T-helper 22 cell (primary cell): ENCODE measurements at places on chromosomes 6 and 20.
A peak's percentile ranks its signal among the peaks of the same experiment; 100 is the strongest.

- no peak for DNase-seq
Measured at GRCh38 chr6:42137194-42137753, 5.1 kb downstream of the C6orf132 start.

DNA sequence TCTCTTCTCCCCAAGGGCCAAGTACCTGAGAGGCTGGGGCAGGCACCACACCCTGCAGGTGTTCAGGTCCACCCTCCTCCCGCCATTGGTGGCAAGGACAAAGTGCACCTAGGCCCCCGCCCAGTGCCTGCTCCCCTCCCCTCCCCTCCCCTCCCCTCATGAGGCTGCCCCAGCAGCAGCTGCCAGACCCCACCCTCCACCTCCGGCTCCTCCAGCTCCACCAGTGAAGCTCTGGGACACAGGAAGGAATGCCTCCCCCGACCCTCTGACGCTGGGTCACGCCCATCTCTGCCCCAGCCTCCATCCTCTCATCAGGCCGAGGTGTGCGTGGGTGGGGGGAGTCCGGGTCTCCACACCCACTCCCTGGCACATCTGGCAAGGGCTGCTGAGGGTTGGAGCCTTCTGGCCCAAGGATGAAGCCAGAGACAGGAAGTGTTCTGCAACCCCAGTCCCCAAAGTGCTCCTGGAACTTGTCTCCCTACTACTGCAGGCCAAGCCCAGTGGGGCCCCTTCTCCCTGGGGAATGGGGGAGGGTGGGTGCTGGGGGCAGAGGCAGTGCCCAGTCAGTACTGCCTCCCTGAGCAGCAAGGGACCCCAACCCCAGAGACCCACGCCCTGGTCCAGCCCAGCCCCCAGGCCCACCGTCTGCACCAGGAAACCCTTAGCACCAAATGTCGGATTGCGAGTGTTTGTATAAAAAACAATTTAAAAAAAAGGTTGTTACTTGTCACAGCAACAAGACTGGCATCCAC is 1.6 kb upstream of the UCKL1 start:
- no peak for DNase-seq

DNA sequence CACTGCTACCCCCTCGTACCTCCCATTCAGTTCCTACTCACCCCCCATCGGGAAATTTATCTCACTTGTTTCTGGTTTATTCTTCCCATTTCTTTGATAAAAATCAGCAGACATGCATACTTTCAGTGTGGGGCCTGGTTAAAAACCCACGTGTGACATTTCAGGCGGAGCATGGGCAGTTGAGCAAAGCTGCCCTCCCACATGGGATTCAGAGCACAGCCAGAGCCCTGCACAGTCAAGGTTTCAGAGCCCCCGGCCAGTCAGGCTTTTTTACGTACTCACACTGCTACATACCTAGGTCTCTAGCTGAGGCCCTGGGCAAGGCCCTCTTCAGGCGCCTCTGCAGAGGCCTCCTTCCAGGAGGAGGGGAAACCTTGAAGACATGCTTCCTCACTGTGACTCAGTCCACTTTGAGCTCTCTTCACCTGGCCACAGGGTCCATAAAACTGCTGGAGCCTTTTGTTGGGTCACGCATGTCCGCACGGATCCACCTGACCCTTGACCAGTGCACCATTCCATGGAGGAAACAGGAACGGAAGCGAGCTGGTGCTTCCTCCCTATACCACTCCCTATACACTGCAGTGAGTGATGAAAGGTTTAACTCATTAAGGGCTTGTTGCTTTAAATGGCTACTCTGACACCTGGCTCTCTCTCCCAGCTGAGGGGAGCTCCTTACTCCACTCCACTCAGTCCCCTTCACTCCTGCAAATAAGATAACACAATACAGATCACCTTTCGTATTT is 713.3 kb downstream of the PRKN start:
- DNase-seq = no peak

DNA sequence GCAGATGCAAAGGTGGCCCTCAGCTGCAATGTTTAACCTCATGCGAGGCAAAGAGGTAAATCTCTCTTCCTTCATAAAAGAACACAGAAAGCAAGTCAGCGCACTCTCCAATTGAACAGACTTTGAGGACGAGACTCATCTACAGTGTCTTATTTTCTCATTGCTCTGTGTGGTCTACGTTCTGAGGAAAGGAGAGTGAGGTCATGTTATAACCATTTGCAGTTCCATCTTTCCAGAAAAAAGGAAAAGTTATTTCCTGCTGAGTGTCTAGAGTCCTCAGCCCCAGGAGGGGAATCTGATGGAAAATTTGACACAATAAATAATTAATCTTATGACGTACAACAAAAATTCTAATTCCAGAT is 35.6 kb upstream of the THBS2 start:
- DNase-seq = no peak

DNA sequence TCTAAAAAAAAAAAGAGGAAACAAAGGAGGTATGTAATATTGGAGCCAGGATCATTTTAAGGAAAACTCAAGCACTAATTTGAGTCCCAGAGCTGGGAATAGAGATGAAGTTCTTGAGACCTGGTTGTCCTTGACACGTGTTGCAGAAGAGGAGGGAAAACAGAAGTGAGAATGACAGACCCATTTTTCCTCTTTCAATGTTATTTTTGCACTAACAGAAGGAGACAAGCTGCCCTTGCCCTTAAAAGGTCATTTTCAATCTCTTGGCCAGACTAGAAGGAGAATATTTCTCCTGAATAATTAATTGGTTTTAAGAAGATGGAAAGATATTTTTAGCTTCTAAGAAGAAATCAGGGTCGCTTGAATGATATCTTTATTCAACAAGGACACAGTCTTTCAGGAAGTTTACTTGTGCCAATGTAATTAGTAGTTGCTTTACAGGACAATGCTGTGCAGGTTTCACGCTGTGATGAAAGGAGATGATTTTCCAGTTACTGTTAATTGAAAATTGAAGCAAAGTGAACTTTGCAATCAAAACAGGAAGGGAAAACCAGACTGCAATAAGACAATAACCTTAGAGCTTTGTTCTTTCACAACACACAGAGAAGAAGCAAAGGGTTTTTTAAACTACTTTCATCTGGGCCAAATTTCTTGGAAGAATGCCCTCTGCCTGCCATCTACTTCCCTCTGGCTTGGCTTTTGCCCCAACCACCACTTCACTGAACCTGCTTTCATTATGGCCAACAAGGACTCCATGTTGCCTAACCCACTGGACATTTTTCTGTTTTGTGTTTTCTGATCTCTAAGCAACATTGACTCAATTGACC is 107.8 kb upstream of the SHLD1 start:
- no peak for DNase-seq

- peak; percentile 26 for DNase-seq
Measured at GRCh38 chr6:158284007-158284875, 28.0 kb upstream of the TULP4 start.

DNA sequence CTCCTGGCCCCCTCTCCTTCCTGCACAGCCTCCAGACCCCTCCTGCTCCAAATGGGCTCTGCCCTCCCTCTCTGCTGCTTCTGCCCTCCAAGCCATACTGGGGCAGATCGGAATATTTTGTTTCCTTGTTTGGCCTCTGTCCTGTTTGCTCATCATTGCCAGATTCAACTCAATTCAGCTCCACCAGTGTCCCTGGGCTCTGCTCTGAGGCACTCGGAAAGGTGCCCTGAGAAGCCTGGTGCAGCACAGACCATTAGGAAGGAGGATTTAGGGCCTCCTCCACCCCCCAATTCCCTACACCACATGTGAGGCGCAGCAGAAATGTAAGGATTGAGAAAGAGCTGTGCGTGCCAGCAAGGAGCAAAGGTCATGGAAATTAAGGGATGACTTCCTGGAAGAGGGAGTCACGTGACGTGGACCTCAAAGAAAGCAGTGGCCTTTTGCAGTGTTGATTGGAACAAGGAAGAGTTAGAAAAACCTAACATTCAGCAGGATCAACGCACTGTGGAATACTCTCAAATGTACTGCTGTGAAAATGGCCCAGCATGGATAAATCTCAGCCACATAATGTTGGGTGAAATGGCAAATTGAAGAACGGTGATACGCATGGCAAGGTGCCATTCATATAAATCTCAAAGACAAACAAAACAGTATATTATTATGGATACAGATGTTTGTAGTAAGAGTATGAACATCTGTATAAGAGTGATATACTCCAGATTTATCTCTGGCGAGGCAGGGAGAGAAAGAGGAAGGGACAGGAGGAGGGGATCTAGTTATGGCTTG is 229.5 kb upstream of the RNF24 start:
- DNase-seq = no peak

- DNase-seq = no peak
Measured at GRCh38 chr6:56334937-56335336, 87.6 kb upstream of the COL21A1 start.

- DNase-seq = no peak
Measured at GRCh38 chr6:12134991-12135390, 122.9 kb downstream of the HIVEP1 start.

- DNase-seq = no peak
Measured at GRCh38 chr6:110217266-110217665, 37.0 kb downstream of the CDC40 start.

DNA sequence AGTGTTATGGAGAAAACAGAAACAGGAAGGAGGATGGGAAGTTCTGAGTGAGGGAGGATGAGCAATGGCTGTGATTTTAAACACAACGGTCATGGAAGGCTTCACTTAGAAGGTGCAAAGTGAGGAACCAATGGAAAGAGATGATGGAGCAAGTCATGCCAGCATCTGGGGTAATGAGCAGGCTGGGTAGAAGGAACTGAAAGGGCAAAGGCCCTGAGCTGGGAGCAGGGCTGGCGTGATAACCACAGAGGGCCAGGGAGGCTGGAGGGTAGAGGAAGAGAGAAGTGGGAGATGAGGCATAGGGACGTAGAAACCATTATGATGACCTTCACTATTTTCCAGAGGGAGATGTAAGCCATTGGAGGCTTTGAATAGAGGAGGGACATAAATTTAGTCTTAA is 43.6 kb downstream of the NHLRC1 start:
- DNase-seq = no peak

- no peak for DNase-seq
Measured at GRCh38 chr6:135426833-135427232, 70.7 kb downstream of the AHI1 start.
